H1 (cell line): ENCODE measurements at places on chromosomes 7 and 10.

GRCh38 chr10:13421382-13421917 lies 73.4 kb upstream of the SEPHS1 start:
- DNase-seq, result no peak

GRCh38 chr7:137768366-137768765 lies 78.4 kb downstream of the DGKI start:
- DNase-seq, result no peak

DNA sequence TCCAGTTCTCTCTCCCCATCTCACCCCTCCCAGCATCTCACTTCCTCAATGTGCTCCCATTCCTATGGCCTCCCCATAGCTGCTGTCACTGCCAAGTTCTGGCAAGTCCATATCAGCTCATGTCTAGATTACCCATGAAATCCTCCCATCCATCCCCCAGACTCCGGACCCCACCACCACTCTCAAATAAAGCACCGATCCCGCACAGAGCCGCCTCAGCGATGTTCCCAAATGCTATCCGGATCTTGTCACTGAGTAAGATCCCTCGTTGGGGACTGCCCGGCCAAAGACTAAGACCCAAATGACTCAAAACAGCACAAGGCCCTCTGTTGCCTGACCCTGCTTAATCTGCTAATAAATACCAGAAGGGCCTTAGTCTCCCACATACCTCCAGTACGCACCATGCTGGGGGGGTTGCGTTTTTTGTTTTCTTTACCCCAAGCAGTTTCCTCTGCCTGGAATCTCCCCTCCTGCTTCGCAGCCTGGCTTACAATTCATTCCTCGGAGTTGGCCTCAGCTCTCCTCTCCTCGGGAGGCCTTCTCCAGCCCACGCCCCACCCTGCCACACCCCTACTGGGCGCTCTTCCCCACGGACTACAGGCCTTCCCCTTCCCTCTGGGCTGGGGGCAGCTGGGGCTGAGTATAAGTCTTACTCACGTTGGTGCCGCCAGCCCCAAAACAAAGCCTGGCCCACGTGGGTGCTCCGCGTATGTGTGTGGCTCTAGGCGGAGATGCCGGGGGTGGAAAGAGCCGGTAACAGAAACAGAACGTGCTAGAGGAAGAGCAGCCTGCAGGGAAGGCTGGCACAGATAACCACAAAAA lies 1.8 kb upstream of the DUSP5 start:
- peak; percentile 57 for DNase-seq

- no peak for DNase-seq
Measured at GRCh38 chr7:5584821-5585220, 161.2 kb upstream of the TNRC18 start.

DNA sequence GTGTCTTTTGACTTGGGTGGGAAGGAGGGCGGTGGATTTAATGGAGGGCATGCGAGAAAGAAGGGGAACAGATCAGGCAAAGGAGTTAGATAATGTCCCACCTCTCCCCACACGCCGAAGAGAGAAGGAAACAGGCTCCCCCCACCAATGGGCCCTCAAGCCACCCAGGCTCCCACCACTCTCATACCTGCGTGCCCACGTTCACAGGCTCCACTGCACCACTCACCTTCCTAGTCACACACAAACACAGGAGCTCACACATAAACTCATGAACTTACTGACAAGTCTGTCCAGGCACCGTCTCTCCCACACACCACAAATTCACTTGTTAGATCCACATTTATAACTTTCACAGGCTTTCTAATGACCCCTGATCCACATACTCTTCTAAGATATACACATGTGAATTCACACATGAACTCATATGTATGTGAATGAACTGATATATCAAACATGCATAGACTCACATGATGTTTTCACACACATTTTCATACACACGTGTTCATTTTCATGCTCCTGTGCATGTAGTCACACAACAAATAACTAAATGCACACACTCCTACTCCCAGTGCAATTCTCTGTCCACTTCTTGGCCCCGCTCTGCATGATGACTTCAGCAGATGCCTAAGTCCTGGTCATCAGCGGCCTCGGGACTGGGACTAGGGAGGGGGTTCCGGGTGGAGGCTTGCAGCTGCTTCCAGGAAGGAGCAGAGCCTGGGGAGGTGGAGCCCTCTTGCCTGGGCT lies 1.5 kb downstream of the LZTS2 start:
- no peak for DNase-seq

DNA sequence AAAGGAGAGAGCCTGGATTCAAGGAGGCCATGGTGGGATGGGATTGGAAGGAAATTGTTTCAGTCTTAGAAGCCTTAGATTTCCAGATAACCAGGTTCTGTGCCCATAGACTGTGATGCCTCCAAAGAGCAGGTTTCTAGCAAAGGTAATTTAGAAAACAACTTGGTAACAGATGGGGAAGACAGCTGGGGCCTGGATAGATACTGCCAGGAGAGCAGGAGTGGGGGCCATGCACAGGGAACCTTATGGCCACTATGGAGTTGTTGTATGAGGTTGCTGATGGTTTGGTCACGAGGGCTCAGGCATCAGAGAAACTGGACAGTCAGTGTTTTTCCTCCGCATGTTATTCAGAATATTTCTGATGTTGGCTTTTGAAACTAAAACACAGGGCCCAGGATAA lies 901.9 kb downstream of the LRMDA start:
- DNase-seq, result no peak

DNA sequence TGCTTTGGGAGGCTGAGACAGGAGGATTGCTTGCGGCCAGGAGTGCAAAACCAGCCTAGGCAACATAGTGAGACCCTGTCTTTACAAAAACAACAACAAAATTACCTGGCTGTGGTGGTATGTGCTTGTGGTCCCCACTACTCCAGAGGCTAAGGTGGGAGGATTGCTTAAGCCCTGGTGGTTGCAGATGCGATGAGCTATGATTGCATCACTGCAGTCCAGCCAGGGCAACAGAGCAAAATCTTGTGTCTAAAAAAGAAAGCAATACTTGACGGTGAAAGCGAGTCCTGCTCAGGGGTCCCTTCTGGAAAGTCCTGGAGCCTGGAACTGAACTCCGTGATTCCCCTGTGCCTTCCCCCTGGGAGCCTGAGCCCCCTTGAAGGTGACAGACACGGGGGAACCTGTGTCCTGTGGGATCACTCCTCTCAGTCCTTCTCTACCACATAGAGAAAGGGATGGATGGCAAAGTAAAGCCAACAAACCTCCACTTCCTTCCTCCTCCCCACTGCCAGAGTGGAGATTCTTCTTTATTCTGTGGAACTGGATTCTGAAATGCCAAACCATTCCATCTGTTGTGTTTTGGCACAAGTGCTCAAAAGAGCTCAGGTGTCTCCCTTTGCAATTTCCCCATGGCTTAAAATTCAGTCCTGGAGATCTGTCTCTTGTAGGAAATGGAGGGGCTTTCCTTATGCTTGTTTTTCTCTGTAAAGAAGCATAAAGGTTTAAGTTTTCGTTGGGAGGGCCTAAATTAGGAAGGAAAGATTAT lies 50.6 kb downstream of the KIAA1217 start:
- no peak for DNase-seq

GRCh38 chr10:102235598-102235920 lies 5.8 kb downstream of the PITX3 start:
- no peak for DNase-seq

DNA sequence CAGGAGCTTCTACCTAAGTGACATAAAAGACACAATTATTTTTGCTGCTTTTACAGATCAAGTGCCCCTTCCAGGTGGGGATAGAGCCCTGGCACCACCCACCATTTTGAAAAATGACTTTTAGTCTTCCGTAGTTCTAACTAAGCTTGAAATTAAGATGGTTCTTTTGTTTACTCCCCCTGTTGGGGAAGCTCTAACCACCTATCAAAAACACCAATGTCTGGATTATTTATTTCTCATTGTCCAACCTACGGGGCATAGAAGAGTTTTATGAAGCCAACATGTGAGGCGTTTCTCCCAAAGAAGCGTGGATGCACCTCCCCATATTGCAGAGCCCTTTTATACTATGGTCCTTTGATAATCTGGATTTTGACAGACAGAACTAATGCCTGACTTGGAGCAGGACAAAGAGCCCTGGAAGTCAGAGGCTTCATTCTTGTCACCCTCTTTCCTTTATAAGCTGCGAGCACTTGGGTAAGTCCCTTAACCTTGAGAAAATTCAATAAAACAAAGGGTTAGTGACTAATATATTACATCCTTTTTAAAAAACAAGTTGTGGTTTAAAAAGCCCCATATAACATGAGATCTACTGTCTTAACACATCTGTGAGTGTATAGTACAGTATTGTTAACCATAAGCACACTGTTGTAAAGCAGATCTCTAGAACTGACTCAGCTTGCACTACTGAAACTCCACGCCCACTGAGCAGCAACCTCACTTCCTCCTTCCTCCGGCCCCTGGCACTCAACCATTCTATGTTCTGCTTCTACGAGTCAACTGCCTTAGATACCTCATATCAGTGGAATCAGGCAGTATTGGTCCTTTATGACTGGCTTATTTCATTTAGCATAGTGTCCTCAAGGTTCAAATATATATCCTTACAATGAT lies 67.5 kb downstream of the ATXN7L1 start:
- DNase-seq, result no peak

DNA sequence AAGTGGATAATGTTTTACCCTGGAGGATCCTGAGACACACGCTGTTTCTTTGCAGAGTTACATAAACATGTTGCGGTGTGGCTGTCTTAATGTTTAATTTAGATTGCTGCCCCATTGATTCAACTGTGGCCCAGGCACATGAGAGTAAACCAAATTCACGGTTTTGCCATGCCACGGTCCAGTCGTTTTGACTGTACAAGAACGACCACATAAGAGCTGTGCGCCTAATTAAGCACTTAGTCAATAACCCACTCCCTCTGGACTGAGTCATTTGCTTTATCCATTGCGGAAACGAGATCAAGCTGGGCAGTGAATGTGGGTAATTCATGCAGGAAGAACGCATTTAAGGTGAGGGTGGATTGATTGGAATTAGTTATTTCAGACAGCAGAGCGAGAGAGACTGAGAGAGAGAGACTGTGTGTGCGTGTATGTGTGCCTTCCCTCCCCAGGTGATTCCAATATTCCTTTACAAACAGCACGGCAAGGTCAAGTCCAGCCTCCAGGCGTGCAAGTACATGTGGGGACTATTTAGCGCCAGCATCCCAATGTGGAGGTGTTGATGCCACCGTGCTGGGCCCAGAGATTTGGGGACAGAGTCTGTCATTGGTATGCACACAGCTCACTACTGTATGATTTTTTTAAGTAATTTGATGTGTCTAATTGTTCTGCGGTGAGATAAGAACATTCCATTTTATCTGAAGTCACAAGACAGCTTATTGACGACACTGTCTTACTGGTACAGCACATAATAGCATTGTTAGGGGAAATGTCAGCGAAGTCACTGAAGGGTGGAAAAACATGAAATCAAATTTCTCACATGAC lies 8.4 kb upstream of the TEX36 start:
- no peak for DNase-seq

GRCh38 chr7:126210707-126211106 lies 1042.0 kb downstream of the GRM8 start:
- no peak for DNase-seq

- no peak for DNase-seq
Measured at GRCh38 chr10:23448802-23449570, 10.1 kb downstream of the OTUD1 start.

- DNase-seq, result no peak
Measured at GRCh38 chr7:12725575-12726316, 38.3 kb downstream of the ARL4A start.

GRCh38 chr7:149325248-149325647 lies 63.3 kb downstream of the ZNF783 start:
- no peak for DNase-seq

DNA sequence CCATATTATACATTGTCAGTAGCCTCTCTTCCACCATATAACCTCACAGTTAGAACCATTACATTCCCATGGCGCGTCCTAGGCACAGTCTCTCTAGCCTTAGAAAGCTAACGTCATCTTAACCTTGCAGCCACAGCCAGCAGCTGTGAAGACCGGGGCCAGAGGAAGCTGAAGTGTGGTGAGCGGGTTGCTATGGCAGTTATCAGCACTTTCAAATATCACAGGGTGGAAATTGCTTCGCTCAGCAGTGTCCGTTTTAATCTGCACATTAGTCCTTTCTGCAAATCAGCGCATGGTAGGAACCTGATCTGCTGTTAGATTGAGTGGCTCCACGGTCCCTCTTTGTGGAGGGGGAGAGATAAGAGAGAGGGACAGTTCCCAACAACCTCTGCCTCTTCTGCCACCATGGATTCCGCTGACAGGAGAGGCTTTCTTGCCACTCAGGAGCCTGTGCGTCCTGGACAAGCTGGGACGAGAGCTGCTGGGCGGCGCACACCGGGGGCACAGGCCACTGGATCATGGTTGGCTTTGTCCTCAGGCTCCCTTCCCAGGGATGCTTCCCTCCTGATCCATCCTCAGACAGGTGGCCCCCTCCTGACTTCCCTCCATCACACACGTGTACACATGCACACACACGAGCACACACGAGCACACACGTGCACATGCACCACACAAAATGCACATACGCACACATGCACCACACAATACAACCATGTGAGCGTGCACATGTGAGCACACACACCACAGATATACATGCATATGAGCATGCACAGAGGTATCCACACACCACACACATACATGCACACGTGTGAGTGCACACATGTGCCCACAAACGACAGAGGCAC lies 93.8 kb downstream of the WDR37 start:
- DNase-seq, result no peak

GRCh38 chr10:43958964-43959363 lies 310.3 kb upstream of the ZNF32 start:
- DNase-seq, result no peak

DNA sequence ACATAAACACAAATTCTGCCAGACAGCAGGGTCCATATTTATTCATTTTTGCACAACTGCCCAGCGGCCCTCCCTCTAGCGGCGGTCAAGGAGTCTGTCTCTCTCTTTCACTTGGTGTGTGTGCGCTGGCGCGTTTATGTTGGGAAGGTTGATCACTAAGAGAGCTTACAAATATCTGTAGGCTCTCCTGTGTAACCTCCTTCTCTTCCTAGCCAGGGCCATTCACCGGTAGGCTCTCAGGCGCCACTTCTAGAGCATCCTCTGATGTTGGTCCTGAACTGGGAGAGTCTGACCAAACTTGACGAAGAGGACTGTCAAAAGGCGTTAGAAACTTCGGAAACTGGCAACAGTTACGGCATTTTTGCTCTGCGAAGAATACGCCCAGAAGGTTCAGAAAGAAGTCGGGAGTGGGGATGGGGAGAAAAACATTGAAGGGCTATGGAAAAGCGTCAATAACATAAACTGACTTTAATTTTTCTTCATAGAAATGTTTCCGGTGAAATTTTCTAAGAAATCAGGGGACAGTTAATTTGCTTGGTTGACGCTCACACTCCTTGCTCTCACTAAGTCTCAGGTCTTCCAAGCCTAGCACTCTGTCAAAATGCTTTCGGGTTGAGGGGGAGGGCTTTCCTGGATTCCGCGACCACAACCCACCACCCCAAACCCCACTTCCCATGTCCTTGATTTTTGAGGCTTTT lies 731.1 kb downstream of the ZWINT start:
- no peak for DNase-seq

DNA sequence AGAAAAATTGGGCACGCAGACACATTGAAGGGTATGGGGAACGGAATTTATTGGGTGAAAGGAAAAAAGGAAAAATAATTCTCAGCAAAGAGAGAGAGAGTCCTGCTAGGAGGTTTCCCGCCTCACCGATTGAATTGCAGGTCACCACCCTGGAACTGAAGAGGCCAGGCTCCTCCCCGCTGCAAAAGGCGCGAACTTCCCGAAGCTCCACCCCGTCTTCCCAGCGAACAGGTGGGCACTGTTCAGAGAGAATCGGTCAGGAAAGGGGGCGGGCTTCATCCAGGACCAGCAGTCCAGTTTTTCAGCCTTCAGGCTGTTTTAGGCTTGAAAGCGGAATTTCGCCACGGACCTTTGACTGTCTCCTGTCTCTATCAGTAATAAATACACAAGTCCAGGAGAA lies 27.3 kb upstream of the CADPS2 start:
- DNase-seq, result no peak
